ENCODE measurements at places on chromosomes 5 and 9.

DNA sequence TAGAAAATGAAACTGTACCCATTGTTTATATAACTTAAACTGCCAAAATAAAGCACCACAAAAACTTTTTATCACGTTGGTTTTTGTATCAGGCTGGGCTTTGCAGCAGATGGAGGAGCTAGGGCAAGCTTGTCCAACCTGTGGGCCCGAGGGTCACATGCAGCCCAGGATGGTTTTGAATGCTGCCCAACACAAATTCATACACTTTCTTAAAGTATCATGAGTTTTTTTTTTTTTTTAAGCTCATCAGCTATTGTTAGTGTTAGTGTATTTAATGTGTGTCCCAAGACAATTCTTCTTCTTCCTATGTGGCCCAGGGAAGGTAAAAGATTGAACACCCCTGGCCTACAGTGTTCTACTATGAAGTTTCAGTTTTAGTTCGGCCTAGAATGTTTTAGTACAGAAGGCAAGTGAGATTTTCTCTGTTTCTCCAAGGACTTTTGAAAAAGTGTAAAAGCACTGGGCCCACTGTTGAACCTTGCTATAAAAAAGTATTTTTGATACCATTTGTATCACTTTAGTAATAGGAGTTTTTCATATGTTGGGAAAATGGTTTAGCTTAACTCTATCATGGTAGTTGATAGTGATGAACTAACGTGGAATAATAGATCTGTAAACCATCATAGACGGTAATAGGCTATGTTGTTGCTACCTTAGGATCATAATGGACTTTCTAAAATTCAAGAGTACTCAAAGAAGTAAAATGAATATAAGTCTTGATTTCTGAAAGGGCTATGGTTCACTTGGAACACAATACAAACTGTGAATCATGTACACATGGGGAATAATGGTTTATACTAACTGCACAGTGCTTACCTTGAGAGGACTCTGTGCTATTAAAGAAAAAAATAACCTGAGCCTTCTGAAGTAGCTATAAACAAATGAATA lies 2.9 kb downstream of the CDKN2A start:
- peak; percentile 47 for DNase-seq

GRCh38 chr5:79020861-79021561 lies 35.9 kb upstream of the ARSB start:
- peak; percentile 75 for DNase-seq

DNA sequence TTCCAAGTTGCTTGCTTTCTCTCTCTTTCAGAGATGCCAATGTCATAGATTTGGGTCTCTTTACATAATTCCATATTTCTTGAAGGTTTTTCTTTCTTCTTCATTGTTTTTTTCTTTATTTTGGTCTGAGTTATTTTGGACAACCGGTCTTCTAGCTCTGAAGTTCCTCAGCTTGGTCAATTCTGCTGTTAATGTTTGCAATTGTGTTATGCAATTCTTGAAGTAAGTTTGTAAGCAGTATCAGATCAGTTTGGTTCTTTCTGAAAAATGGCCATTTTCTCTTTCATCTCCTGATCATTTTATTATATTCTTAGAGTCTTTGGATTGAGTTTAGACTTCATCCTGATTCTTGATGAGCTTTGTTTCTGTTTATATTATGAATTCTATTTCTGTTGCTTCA lies 16.4 kb upstream of the PRDM9 start:
- no peak for DNase-seq

DNA sequence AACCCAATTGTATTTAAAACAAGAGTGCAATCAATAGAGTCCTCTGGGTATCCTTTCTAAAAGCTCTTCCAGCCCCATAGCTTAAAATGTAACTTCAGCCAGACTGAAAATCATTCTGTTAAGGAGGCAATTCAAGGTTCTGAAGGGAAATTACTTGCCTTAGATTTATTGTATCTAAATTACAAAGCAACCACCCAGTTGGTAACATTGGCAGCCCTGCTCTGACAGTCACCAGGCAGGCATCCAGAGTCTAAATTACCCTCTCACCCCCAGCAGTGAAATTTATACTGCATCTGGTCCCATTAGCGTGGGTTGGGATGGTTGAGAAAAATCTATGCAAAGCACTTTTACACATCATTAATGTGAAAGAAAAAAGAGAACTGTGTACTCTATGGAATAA lies 514.7 kb downstream of the MTRR start:
- no peak for DNase-seq

GRCh38 chr5:11522796-11523195 lies 381.4 kb downstream of the CTNND2 start:
- DNase-seq = no peak

GRCh38 chr5:169161022-169161680 lies 139.8 kb downstream of the SLIT3 start:
- DNase-seq = no peak

DNA sequence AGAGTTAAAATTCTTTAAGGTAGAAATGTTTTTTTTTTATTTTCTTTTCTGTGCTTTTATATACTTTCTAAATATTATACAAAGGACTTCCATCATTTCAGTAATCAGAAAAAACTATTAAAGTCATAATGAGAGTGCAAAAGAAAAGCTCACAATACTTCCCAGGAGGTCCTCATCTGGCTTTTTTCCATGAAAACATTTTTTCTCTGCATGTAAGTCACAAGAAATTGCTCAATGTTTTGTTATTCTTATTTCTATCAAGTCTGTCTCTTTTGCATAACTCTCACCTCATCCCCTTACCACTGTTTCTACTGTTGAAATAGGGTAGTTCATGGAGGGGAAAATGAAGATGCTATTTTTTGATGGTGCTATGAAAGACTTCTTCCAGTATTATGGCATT lies 375.0 kb downstream of the TMEM232 start:
- DNase-seq = no peak

- no peak for DNase-seq
These were observed 547.9 kb downstream of the DTWD2 start for GRCh38 chr5:118440496-118440895.

DNA sequence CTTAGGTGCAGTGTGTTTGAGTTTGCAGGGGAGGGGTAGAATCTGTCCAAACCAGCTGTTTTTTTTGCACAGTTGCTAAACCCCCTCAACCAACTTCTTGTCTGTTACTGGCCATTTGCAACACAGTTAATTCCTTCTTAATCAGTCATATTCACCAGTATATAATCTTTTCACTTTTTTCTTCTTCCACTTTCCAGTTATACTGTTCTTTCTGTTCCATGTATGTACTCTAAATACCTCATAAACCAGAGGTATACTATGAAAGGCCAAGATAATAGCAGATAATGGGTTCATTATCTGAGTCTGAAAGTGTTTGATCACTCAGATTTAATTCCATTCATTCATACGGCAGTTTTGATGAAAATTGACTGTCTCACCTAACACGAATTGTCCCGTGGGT lies 11.1 kb downstream of the SMAD5 start:
- DNase-seq = no peak

- peak; percentile 84 for DNase-seq
These were observed 4.3 kb upstream of the AHRR start for GRCh38 chr5:317086-317811.

- no peak for DNase-seq
These were observed 75.4 kb downstream of the OSMR start for GRCh38 chr5:38921174-38921573.

DNA sequence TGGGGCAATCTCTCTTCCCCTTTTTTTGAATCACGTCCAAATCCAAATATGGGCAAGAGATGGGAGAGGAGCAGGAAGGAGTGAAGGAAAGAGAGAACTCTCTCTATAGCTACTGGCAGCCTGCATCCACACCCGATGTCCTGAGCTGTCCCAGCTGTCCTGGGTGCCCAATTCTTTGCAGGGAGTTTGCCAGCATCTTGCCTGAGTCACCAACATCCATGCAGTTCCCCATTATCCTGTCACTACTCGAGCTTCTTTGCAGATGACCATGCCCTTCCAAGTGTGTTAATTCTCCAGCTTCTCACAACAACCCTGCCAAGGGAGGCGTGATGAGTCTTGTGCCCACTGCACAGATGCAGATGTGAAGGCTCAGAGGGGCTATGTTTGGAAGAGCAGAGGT lies 127.1 kb downstream of the NSG2 start:
- DNase-seq = no peak

DNA sequence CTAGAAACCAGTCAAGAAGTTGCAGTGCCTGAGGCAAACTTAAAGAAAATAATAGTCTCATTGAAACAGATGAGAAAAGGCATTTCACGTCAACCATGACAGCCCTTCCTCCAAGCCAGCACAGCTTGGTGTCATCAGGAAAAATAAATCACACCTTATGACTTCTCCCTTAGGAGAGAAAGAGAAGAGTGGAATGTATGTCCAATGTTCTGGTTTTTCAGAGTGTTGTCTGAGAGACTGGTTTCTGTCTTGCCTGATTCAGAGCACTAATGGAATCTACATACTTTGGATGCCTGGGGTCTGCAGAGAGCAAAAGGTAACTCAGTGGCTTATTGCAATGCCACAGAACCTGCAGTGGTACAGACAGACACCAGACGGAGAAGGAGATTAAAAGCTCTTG lies 105.5 kb upstream of the PDE4D start:
- DNase-seq = no peak

DNA sequence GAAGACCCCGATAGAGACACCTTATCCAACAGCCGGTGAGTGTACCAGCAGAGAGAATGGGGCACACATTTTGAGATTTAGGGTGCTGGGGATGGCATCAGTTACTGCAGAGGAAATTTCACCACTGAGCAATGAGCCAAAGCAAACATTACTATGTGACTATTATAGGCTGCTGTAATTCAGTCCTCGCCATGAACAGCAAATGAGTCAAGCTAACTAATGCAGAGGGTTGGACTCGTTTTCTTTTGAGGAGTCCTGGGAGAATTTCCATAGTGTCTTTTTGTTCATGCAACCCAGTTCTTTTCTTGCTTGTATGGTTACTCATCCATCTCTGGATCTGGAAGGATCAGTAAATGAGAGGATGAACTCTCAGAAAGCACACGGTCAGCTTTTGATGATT lies 323.8 kb downstream of the PSAT1 start:
- no peak for DNase-seq

DNA sequence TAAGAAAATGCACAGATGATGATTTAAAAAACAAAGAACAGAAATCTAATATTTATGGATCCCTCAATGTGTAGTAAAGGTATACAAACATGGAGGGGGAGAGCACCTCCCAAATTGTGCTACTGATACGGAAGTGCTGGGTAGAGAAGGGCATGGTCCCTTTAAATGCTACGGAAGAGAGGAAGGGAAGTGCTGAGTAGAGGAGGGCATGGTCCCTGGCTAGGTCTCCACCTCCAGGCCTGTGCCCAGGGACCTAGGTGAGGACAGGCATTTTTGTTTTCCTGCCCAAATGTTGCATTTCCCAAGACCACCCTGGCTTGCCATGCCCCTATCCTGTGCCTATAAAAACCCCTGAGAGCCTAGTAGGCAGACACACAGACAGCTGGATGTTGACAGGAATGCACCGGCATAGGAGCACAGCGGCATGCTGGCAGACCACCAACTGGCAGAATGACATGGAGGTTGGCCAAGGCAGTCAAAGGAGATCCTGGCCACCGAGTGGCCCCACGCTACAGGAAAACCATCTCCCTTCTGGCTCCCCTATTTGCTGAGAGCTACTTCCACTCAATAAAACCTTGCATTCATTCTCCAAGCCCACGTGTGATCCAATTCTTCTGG lies 62.1 kb upstream of the SPDL1 start:
- DNase-seq = no peak

- DNase-seq = no peak
These were observed 106.5 kb upstream of the LRRTM2 start for GRCh38 chr5:138981586-138981985.

- DNase-seq = no peak
These were observed 293.0 kb downstream of the SPOCK1 start for GRCh38 chr5:137206030-137206715.

- DNase-seq = peak; percentile 35
These were observed 22.5 kb upstream of the SHB start for GRCh38 chr9:38091310-38092199.

GRCh38 chr9:76018761-76019160 lies 128.3 kb downstream of the PCSK5 start:
- DNase-seq = no peak

DNA sequence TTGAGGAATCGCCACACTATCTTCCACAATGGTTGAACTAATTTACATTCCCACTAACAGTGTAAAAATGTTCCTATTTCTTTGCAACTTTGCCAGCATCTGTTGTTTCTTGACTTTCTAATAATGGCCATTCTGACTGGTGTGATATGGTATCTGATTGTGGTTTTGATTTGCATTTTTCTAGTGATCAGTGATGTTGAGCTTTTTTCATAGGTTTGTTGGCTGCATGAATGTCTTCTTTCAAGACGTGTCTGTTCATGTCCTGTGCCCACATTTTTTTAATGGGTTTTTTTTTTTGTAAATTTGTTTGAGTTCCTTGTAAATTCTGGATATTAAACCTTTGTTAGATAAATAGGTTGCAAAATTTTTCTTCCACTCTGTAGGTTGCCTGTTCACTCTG lies 615.9 kb downstream of the SEMA5A start:
- no peak for DNase-seq

DNA sequence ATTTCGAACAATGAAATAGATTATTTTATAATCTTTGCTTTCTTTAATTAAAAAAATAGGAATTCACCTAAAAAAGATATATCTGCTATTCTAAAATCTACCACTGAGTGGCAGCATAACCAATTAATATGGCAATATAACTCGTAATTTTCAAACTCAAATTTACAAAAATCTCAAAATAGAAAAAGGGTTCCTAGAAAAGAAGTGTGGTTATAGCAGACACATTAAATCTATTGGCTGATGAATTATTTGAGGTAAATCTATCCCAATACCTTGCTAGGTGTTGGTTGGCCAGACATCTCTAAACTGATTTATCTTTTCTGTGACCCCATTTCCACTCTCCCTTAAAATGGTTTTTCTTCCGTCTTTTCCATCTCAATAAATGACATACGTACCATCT lies 30.2 kb upstream of the NRG2 start:
- DNase-seq = peak; percentile 37

DNA sequence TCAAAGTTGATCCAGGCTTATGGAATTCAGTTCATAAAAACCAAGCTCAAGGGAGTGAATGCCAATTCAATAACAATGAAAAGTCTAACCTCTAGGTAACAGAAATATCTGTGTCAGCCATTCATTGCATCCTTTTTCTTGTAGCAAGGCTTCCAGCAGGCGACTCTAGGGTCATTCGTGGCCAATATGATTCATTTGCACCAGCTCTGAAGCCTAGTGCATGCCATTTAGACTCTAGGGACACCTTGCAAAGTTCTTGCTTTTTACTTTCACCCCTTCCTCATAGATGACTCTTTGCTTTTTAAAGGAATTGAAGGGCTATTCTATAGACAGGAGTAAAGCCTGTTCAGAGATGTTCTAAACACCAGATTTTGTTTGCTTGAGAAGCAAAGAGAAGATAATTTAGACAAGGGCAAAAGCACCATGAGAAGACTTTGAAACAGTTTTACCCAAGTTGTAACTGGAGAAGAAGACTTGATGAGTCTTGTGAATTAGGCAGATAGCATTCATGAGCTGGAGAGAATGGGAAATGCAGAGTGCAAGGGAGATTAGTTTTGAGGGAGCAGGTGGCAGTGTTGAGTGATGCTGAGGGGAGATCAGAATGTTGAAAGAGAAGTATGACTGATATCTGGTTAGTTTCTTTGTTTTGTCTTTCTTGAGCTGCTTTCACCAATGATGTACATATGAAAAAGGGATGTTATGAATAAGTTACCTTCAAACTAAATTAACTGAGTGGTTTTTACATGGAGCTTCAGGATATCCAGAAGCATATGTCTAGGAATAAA lies 94.5 kb downstream of the F2RL2 start:
- DNase-seq = no peak
